Colonic mucosa (tissue), 4 donors: ENCODE measurements at places on chromosomes 13 and 19.

DNA sequence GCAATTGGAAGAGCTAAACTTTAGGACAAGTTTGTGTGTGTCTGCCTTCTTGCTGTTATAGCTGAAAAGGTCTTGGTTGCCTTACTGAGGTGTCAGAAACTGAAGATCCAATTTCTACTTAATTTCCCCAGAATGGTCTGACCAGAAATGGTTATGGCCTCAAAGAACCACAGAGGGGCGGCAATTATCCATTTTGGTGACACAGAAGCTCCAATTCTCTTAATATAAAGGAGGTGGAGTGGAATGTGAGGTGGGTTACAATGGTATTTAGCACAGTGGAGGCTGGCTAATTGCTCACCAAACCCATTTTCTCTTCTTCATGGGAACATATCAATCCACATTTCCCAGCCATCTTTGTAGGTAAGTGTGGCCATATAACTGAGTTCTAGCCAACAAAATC lies 1157.2 kb downstream of the OLFM4 start:
- no peak for DNase-seq

- peak; percentile 34 for DNase-seq
Measured at GRCh38 chr13:93227878-93228642, 1.5 kb downstream of the GPC6 start.

GRCh38 chr19:39307046-39307821 lies 11.0 kb downstream of the IFNL1 start:
- peak; percentile 71 for DNase-seq

DNA sequence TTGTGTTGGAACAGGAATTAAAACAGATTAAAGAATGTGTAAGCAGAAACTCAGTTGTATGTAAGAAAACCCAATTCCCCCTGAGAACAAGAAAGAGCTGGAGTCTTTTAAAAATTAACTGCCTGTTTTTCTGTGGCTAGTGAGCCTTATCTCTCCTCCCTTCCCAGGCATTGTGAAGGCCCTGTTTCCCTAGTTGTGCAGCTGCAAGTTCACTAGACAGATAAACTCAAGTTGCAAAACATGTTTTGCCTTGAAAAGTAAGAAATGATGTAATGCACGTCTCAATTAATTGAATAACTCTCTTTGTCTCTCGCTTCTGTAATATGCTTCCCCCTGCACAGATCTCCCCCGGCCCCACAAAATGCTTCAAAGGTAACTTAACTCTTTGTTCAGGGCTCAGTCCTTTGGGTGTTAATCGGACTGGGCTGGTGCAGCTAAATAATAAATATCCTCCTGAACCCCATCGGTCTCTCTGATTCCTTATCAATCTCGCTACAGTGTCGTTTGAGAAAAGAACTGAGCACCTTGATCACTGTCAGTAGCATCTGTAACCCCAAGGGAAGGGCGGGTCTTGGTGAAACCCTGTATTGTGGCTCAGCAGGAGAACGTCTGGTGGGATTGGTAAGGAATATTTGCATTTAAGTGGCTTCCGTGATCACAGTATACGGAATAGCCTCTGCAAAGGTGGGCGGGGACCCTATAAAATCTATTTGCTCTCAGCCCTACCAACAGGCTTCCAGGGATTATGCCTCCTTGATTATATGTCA lies 1.6 kb upstream of the ZNF556 start:
- DNase-seq = no peak

- no peak for DNase-seq
Measured at GRCh38 chr19:34276614-34277013, 22.3 kb downstream of the GARRE1 start.

GRCh38 chr19:53612762-53613526 lies 18.9 kb upstream of the DPRX start:
- no peak for DNase-seq

- DNase-seq = no peak
Measured at GRCh38 chr19:55232986-55233385, 4.4 kb upstream of the TMEM86B start.

DNA sequence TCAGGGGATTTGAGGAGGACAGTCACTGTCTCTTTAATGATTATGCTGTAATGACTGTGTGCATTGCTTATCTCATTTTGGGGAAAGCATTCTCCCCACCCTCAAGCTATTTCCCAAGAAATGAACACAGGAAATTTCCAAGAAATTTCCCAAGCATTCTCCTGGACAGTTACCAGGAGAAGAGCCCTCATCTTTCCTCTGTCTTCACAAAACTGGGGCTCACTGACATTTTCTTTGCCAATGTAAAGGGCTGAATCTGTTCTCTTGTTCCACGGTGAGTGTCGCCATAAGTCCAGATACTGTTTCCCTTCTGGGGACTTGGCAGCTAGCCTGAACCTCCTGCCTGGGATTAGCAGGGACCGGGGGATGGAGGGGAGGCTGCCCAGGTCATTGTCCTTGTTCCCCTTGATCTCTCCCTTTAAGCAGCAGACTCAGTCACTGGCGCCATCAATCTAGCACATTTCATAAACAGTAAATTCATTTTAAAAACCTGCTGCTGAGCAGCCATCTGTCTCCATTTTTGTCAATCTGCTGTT lies 172.8 kb downstream of the DNAJC15 start:
- DNase-seq = no peak

GRCh38 chr13:79392882-79393563 lies 13.0 kb downstream of the RBM26 start:
- DNase-seq = no peak

DNA sequence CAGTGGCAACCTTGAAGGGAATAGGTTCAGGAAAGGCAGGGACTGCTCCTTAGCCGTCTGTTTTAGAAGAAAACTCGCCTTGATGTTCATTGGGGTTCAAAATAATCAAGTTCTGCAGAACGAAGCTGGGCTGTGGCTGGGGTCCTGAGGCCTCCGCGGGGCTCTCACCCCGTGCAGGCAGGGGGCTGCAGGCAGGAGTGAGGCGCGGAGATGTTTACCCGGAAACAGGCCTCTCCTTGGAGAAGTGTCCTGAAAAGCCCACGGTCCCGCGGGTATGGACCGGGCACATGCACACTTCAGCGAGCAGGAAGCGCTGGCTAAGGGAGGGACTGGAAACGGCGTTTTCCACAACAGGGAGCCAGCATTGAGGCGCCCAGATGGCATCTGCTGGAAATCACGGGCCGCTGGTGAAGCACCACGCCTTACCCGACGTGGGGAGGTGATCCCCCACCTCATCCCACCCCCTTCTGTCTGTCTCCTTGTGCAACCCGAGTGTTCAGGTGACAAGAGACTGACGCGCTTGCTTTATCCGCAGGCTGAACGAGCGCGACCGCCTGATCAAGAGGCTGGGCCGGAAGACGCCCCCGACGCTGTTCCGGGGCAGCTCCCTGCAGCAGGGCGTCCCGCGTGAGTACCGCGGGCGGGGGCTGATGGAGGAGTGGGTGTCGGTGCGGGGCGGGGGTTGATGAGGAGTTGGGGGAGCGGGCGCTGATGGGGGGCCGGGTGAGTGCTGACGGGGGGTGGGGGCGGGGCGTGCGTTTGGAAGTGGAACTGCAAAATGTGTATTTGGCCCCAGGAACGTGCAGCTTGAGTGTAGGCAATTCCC lies 39.6 kb downstream of the SHISA2 start:
- no peak for DNase-seq

- DNase-seq = peak; percentile 84
Measured at GRCh38 chr19:2054763-2055162, 3.7 kb upstream of the MKNK2 start.

DNA sequence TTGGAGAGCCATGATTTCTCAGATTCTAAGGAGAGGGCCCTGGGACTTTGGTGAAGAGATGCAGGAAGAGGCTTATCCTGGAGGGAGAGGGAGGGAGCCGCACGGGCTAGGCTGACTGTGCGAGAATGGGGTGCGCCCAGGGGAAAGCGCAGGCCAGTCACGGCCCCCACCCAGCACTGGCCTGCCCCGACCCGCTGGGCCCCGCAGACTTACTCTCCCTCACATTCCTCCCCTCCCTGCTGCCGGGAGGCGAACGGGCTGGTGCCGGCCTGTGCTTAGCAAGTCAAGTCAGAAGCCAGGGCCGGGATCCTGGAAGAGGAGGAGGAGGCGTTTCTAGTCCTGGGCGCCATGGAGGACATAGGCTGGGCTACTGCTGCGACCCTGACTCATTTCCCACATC lies 120.0 kb downstream of the CRYL1 start:
- no peak for DNase-seq

- no peak for DNase-seq
Measured at GRCh38 chr13:110424569-110425443, 117.7 kb downstream of the COL4A2 start.

GRCh38 chr13:51148952-51149573 lies 38.0 kb upstream of the C13orf42 start:
- DNase-seq = no peak

GRCh38 chr13:32889986-32890565 lies 126.1 kb upstream of the KL start:
- no peak for DNase-seq
